ENCODE measurements at places on chromosomes 7 and 10. TPM values are rescaled to one million over a fixed set of nuclear protein-coding genes. Genes with fewer than 3 reads are reported as not detected.

The METTL27 gene
- total RNA-seq = 19.3 TPM

The CYP2C19 gene
- 0.18 TPM for total RNA-seq

The PDZD8 gene
- 23.6 TPM for total RNA-seq

The TET1 gene
- 16.5 TPM for total RNA-seq

The ST8SIA6 gene
- total RNA-seq = 1.9 TPM

Data from metanephros (tissue), 2 donors.